ENCODE measurements at places on chromosomes 6 and 20.

- DNase-seq = peak; percentile 49
These were observed 38.0 kb downstream of the TNFAIP3 start for GRCh38 chr6:137904822-137905617.

DNA sequence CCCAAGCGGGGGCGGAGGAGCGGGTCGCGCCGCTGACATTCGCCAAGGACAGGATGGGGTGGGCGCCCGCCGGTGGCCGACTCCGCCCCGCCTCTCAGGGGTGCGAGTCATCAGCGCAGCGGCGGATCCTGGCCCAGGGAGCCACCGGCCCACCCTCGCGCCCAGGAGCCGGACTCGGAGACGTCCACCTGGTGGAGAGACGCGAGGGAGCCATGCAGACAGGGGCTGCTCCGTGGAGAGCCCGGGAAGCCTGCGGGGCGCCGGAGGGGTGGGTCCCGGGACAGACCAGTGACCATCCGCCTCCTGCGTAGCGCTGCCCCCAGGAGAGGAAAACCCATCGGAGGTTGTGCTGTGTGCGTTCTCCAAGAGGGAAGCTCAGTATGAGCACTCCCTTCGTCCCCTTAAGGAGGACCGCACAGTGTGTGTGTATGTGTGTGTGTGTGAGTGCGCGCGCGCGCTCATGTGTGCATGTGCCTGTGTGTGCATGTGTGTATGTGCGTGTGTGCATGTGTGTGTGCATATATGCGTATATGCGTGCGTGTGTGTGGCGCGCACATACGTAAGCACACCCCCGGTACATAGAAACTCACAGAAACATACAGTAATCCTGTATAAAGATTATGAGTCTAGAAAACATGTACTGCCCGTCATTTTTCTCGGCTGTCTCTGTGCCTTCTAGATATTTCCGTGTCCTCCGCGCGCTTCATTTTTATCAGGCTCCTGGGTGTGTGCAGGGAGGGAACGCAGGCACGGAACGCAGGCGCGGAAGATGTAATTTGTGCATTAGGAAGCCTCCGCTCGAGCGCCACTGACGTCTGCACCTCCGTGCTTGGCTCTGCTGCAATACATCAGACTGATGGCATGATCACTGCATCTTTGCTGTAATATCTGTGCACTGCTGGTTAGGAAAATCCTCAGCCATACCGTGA is 158.9 kb downstream of the TBXT start:
- peak; percentile 59 for DNase-seq

DNA sequence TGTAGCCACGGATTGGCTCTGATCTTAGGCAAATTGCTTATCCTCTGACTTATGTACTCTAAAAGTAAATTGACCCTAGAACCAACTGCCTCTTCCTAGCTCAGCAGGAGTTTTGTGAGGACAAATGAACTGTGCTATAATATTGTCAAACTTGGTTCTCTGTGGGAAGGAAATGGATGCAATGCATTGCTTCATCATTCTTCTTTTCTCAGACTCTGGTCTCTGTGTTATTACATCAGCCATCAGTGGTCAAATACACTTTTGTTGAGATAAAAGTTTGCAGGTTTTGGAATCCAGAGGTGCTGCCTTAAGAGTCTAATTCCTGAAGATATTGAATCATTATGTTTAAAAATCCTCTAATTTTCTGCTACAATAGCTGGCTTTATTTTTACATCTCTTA is 64.9 kb downstream of the SLC24A3 start:
- DNase-seq = no peak

GRCh38 chr6:38279963-38280588 is 359.7 kb downstream of the BTBD9 start:
- no peak for DNase-seq

GRCh38 chr6:168967281-168967925 is 286.2 kb downstream of the THBS2 start:
- no peak for DNase-seq

DNA sequence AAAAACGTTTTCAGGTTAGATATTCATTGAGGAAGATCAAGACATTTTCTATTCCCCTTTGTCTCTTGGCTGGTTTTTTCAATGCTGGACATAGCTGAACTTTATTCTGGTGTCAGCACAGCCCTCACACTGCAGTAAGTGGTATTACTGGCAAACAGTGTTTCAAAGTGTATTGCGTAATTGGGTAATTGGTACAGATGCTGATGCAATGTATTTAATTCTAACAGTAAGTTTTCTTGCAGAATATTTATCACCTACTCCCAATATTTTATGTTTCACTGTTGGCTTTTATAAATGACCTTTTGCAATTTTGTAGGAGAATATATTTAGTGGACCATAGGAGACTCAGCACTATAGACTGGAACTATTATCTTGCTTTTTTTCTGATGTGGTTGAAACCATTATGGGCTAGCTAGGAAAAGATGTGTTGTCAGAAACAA is 287.6 kb upstream of the SOX4 start:
- peak; percentile 33 for DNase-seq

Data from EL (cell line).